Chondrocyte (in vitro differentiated cells): ENCODE measurements at places on chromosomes 2 and 18.

DNA sequence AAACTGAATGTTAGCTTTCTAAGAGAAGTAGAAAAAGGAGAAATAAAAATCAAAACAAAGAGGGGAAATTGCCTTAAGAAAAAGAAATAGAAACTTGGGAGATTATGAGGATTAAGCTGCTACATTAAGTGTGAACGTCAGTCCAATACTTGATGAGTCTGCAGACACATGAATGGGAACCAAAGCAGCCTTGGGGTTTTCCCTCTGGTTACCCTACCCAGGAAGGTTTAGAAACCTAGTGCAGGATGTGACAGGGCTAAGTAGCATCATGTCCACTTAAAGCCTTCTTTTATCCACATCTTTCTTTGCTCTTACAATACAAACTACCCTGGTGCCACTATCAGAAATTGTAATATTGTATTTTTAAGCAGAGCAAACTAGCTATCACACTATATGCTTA is 22.3 kb downstream of the SLC35F5 start:
- DNase-seq: no peak

- DNase-seq: no peak
Observed at GRCh38 chr18:57008001-57008686, 138.7 kb upstream of the BOD1L2 start.

DNA sequence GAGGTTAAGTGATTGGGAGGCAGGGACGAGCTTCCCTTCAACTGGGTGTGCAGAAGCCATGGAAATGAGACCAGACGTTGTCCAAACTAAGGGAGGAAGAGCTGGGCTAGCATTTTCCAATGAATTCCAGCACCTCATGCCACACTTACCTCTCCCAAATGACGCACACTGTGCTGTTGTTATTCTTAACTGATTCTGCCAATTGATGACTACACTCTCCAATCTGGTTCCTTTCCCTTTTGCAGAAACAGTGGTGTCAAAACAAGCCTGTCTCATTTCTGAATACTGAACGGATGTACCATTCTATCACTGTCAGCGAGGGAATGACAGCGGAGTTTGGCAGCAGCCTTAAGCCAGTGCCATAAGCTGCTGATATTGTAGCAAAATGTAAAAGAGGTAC is 380.5 kb upstream of the HNRNPA3 start:
- DNase-seq: no peak

- no peak for DNase-seq
Observed at GRCh38 chr2:105443617-105444598, 45.1 kb upstream of the FHL2 start.

GRCh38 chr2:77144772-77145171 is 377.4 kb downstream of the LRRTM4 start:
- no peak for DNase-seq

GRCh38 chr2:17245906-17246305 is 272.3 kb downstream of the RAD51AP2 start:
- no peak for DNase-seq

GRCh38 chr2:120430957-120431356 is 85.0 kb downstream of the INHBB start:
- DNase-seq: peak; percentile 76

- DNase-seq: no peak
Observed at GRCh38 chr2:56191617-56192016, 7.8 kb downstream of the CCDC85A start.

- DNase-seq: no peak
Observed at GRCh38 chr2:101223814-101224231, 28.9 kb upstream of the CNOT11 start.

- no peak for DNase-seq
Observed at GRCh38 chr18:31720867-31721266, 36.5 kb upstream of the B4GALT6 start.

GRCh38 chr2:1742681-1743395 is 1.5 kb downstream of the PXDN start:
- DNase-seq: peak; percentile 96

- DNase-seq: no peak
Observed at GRCh38 chr2:96604104-96604503, 34.0 kb downstream of the KANSL3 start.

DNA sequence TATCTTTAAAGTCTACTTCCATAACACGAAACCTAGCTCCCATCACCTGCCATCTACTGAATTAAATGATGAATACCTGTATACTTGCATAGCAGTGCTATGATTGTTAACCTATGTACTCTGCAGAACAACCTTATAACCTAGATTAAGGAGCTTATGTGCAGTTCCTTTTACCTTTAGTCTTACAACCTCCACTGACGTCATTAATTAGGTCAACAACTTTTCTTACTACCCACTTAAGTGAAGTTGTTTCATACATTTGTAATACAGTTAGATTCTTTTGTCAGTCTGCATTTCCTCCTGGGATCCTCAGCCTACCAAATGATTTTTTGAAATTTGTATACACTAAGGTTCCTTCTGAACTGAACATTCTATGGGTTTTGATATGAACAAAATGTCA is 1082.3 kb downstream of the SUCLG1 start:
- no peak for DNase-seq

DNA sequence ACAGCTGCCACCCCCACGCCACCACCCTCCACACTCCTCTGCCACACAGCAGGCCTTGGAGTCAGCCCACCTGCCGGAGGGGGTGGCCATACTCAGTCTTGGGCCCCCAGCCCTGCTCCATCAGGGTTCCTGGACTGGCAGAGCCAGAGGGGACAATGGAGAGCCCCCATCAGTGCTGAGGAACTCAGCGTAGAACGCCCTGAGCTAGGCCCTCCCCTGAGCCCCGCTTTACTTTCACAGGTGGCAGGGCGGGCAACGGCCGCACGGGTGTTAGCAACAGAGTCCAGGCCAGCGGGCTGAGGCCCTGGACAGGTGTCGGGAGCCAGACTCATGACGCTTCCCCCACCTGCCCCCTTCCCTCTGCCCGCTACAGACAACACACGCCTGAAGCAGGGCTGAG is 47.1 kb downstream of the FOSL2 start:
- no peak for DNase-seq
